ENCODE measurements at places on chromosomes 12 and 14. TPM values are rescaled to one million over a fixed set of nuclear protein-coding genes. Genes with fewer than 3 reads are reported as not detected.

LALBA gene
- not detected for total RNA-seq

GRCh38 chr14:68888025-68888850, 90.9 kb downstream of the ACTN1 start:
- no peak overlapping the region for H3K4me3 ChIP-seq
- no peaks in the 10 kb centered on the region for H3K4me1 ChIP-seq
- no peak for DNase-seq
- H3K27me3 ChIP-seq = no peaks in the 10 kb centered on the region

RASAL1 gene
- total RNA-seq = 85.9 TPM

GRCh38 chr12:34371050-34371449, 348.8 kb downstream of the ALG10 start:
- H3K36me3 ChIP-seq = peaks cover 3% of the 10 kb centered on the region
- H3K4me3 ChIP-seq = no peak overlapping the region
- no peak overlapping the region for H3K27ac ChIP-seq
- no peaks in the 10 kb centered on the region for H3K4me1 ChIP-seq

DNA sequence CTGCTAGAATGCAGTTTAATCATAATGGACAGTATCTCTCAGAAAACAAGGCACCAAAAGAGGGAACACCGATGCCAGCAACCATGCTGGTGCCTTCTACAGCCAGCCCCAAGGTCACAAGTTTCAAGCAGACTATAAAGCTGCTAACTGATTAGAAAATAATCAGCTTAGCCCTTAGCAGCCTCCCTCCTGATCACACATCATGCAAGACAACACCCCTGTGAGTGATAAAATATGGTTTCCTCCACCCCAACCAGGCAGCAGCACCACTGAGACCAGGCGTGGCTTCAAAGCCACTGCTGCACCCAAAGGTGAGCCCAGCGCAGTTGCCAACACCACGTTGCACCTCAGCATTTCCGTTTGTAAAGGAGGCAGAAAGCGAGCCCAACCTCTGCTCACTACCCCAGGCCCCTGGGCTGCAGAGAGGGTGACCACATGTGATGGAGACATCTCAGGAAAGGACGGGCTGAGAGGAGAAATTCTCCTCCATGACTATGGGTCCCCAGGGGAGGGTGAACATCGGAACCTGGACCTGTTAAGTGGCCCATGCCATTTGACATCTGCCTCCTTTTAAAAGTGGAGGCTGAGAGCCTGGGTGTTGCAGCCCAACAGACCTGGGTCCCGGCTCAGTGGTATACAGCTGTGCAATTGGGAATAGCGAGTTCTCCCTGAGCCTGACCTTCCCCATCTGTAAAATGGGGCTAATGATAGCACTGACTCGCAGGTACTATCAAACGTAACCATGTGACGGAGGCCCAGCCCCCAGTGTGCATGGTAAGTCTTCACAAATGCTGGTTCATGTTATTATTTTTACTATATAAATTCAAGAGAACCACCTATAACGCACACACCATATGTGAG, 11.5 kb downstream of the ZFP36L1 start:
- DNase-seq = no peak
- peaks cover 50% of the 10 kb centered on the region for H3K4me1 ChIP-seq
- H3K27me3 ChIP-seq = no peaks in the 10 kb centered on the region
- H3K27ac ChIP-seq = no peak overlapping the region
- no peak overlapping the region for H3K4me3 ChIP-seq

- peak overlapping the region; percentile 58 for H3K27ac ChIP-seq
- H3K27me3 ChIP-seq = no peaks in the 10 kb centered on the region
- H3K36me3 ChIP-seq = peaks cover 12% of the 10 kb centered on the region
- H3K4me1 ChIP-seq = peaks cover 18% of the 10 kb centered on the region
- DNase-seq = no peak
Measured at GRCh38 chr14:45112896-45113781, 21.1 kb downstream of the FKBP3 start.

DNA sequence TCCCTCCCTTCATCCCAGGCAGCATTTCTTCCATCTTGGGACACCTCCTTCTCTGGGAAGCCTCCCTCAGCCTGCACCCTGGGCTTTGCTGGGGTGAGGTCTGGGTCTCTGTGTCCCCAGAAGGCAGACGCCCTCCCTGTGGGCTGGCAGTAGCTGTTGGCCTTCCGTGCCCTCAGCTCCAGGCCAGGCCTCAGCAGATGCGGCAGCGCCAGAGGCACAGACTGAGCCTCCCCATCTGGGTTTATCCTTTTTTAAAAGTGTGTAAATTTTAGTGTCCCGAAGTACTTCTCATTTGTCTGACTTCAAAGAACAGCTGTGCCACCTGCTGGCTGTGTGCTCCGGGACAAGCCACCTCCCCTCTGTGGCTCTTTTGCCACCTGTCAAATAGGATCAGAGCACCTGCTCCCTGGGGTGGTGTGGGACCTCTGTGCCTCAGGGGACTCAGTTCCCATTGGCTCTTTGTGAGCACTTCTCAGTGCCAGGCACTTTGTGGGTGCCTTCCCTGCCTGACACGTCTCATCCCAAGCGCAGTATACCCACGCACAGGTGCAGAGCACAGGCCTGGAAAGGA, 11.1 kb downstream of the EXOC3L4 start:
- peaks cover 24% of the 10 kb centered on the region for H3K36me3 ChIP-seq
- H3K4me1 ChIP-seq = peaks cover 25% of the 10 kb centered on the region
- no peak overlapping the region for H3K4me3 ChIP-seq
- DNase-seq = peak; percentile 57

KRT8 gene
- total RNA-seq = 2,474 TPM

DNA sequence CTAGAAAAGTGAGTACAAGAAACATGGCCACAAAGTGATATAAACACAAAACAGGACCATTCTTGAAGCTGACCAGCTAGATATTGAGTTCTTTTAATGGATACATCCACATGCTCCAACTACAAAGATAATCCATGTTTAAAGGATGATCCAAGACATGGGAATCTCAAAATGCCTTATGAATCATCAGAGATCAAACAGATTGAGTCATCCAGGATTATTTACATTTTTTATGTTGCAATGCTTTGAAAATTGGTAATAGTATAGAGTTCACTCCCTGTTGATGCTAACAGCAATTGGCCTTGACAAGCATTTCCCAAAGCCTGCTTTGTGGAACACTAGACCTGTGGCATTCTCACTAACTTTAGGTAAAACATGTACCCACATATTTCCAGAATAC, 293.0 kb upstream of the TBX3 start:
- DNase-seq = no peak
- H3K4me1 ChIP-seq = no peaks in the 10 kb centered on the region
- no peaks in the 10 kb centered on the region for H3K36me3 ChIP-seq

DNA sequence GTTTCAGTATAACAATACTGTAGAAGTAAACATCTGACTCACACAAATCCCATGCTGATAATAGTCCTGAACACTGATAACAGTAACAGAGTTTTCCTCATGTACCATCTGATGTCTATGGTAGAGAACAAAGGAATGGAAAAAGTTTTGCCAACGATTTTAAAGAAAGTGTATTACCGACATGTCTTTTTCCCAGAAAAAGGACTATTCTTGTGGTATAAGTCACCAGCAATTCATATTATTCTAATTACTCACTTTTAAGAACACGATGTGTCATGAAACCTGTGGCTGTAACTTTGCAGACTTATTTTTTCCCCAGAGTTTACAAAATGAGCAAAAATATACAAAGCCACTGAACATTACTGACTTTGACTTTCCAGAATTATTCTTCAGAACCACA, 40.1 kb upstream of the DCN start:
- H3K27ac ChIP-seq = no peak overlapping the region
- H3K4me1 ChIP-seq = no peaks in the 10 kb centered on the region
- no peak overlapping the region for H3K4me3 ChIP-seq
- no peak for DNase-seq
- no peaks in the 10 kb centered on the region for H3K27me3 ChIP-seq
- no peaks in the 10 kb centered on the region for H3K36me3 ChIP-seq

DNA sequence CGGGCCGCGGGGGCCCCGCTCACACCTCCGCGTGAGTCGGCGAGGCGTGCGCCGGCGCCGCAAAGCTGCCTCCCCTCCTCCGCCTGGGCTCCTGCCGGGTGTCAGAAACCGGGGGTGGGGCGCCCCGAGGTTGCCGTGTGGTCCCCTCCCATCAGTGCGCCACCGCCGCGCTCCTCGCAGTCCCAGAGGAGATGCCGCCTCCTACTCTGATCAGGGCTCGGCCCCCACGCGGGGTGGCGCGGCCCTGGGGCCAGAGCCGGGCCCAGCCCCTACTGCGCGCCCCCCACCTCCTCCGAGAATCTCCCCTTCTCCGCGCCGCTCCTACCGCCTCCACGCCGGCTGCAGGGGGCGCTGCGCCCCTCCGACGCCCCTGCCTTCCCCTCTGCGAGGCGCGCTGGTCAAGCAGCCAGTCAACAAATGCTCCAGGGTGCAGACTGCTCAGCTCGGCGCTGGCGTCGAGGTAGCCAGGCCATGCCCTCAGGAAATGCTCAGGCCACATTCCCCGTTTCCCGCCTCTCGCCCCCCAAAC, 467 bp upstream of the JAG2 start:
- no peak for DNase-seq
- peaks cover 11% of the 10 kb centered on the region for H3K27me3 ChIP-seq
- peak overlapping the region; percentile 68 for H3K27ac ChIP-seq
- H3K36me3 ChIP-seq = peaks cover 17% of the 10 kb centered on the region
- peak overlapping the region; percentile 51 for H3K4me3 ChIP-seq

INHBC gene
- total RNA-seq = not detected

MUCL1 gene
- total RNA-seq = not detected

DEPDC4 gene
- 1.9 TPM for total RNA-seq

DNA sequence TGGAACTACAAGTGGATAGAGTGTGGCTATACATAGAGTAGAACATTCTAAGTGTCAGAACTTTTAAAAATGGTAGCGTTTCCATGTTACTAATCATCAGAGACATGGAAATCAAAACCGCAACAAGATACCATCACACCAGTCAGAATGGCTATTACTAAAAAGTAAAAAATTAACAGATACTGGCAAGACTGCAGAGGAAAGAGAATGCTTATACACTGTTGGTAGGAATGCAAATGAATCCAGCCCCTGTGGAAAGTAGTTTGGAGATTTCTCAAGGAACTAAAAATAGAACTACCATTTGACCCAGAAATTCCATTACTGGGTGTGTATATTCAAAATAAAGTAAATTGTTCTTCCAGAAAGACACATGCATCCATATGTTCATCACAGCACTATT, 518.6 kb downstream of the NELL2 start:
- H3K4me3 ChIP-seq = no peak overlapping the region
- no peaks in the 10 kb centered on the region for H3K36me3 ChIP-seq
- H3K27ac ChIP-seq = no peak overlapping the region
- H3K4me1 ChIP-seq = no peaks in the 10 kb centered on the region
- no peak for DNase-seq

TBX5 gene
- total RNA-seq = not detected

GRCh38 chr12:121452340-121452984, 52.5 kb downstream of the RNF34 start:
- no peaks in the 10 kb centered on the region for H3K36me3 ChIP-seq
- H3K27me3 ChIP-seq = no peaks in the 10 kb centered on the region
- no peak for DNase-seq

DNA sequence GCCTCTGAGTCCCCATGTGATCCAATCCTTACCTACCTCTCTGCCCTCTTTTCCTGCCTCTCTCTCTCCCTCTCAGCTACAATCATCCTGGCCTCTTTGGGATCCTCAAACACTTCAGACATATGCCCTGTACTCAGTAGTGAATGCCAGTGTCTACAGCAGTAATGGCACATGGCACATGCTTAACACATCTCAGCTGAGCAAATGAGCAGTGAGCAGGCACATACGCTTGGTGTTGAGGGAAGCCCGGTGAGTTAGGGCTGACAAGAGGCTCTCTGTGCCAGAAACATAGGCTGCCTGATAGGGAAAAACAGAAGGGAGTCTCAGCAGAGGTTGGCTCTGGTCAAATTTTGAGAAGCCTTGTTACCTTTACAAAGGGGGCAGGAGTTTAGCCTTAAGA, 409.1 kb downstream of the TMEM132D start:
- DNase-seq = no peak
- H3K36me3 ChIP-seq = no peaks in the 10 kb centered on the region
- no peaks in the 10 kb centered on the region for H3K27me3 ChIP-seq
- H3K27ac ChIP-seq = no peak overlapping the region

RFLNA gene
- total RNA-seq = not detected

SLCO1C1 gene
- total RNA-seq = 0.54 TPM
